ENCODE measurements at places on chromosomes 3 and 15.

DNA sequence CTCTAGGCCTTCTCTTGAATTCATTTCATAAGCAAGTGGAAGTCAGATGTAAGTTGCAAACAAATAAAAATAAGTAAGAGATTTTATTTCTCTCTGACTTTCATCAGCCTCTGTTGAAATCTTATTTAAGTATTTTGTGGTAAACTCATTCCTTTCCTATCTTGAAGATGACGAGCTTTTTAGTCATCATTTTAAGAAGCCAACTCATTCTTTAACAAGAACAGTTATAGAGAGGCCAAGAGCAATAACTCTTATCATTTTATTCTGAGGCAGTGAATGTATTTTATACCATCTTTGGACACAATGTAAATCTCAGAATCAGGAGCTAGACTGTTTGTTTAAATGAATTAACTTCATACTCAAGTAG lies 147.5 kb upstream of the MBNL1 start:
- peak; percentile 11 for DNase-seq

DNA sequence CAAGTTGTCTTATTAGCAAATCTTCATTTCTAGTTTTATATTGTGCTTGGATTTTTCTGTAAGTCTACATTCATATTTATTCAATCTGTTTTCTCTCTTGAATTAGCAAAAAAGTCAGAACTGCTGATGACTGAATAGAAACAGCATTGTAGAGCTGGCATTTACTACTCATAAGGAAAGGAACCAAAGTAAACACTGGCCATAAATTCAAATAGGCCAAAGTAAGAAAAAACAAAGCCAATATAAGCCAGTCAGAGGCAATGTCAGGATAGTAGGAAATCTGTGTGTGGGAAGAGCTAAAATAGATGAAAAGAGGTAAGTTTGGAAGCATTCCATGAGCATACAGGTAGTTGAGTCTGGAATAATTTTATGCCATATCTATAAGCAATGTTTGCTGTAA lies 307.2 kb upstream of the SLITRK3 start:
- DNase-seq, result no peak

GRCh38 chr3:38627956-38628355 lies 21.5 kb downstream of the SCN5A start:
- peak; percentile 9 for DNase-seq

GRCh38 chr15:100175406-100176114 lies 166.2 kb downstream of the ADAMTS17 start:
- DNase-seq, result no peak

GRCh38 chr3:48400824-48401433 lies 28.9 kb downstream of the FBXW12 start:
- peak; percentile 72 for DNase-seq

DNA sequence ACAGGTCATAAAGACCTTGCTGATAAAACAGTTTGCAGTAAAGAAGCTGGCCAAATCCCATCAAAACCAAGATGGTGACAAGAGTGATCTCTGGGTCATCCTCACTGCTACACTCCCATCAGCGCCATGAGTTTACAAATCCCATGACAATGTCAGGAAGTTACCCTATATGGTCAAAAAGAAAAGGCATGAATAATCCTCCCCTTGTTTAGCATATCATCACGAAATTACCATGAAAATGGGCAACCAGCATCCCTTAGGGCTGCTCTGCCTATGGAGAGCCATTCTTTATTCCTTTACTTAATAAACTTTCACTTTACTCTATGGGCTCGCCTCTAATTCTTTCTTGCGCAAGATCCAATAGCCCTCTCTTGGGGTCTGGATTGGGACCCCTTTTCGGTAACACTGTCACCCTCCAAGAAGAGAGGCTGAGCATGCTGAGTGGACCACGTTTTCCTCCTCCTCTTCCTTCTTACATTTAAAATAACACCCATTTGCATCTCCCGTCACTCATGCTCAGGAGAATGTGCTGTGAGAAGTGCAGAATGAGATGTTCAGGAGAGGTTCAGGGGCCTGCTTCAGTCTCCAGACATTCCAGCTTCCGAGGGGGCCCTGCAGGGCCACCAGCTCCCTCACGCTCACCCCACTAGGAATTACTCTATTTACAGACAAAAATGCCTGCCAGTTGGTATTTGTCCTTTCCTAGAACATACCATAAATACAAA lies 47.3 kb downstream of the NSMCE3 start:
- DNase-seq, result no peak

DNA sequence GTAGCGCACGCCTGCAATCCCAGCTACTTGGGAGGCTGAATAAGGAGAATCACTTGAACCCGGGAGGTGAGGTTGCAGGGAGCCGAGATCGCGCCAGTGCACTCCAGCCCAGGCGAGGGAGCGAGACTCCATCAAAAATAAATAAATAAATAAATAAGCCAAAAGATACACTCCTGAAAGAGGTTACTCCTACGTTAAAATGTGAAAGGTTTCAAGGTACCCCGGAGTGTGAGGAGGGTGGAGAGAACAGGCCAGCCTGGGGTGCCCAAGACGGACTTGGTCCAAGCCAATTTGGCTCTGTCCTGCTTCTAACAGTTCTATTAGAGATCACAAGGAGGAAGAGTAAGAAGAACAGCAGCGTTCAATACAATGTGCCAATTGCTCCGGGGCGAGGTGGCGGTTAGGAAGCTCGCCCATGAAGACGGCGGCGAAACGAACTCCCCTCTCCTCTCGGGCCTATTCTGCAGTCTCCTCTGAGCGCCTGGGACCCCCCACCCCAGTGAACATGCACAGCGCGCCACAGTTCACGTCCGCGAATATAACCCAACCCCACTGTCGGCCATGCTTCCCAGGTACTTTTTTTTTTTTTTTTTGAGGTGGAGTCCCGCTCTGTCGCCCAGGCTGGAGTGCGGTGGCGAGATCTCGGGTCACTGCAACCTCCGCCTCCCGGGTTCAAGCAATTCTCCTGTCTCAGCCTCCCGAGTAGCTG lies 942 bp downstream of the ELP6 start:
- DNase-seq, result peak; percentile 20

DNA sequence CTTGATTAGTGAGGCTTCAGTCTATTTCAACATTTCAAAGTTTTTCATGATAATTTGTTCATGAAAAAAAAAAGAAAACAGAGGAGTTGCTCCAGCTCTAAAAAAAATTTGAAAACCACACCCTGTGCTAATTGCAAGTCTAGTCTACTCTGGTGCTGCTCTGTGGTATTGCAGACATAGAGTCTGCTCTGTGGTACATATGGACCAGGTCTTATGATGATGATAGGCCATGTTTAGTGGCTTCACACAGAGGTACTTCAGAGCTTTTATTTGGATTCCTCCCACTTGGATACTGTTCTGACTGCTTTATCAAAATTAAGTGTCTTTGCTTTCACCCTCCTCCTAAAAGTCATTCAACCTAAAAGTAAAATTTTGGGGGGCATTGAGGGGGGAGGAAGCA lies 160.8 kb downstream of the ALCAM start:
- DNase-seq, result no peak

DNA sequence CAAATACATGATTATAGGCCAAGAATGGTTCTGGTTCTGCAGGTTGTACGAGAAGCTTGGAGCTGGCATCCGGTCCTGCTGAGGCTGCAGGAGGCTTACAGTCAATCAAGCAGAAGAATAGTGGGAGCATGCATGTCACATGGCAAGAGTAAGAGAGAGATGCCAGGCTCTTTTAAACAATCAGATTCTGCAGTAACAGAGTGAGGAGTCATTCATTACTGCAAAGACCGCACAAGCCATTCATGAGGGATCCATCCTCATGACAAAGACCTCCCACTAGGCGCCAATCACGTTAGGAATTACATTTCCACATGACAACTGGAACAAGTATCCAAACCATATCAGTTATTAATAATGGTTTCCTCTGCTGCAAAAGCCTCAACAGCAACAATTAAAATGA lies 536.8 kb downstream of the CADM2 start:
- no peak for DNase-seq

- peak; percentile 34 for DNase-seq
Observed at GRCh38 chr3:123028233-123028828, 768 bp upstream of the SEMA5B start.

GRCh38 chr15:40204100-40204499 lies 34.8 kb upstream of the PAK6 start:
- no peak for DNase-seq

GRCh38 chr3:162170581-162170980 lies 674.0 kb downstream of the OTOL1 start:
- DNase-seq, result no peak

- DNase-seq, result no peak
Observed at GRCh38 chr3:16433701-16434151, 79.8 kb downstream of the RFTN1 start.

- no peak for DNase-seq
Observed at GRCh38 chr3:59246719-59247401, 197.0 kb upstream of the CFAP20DC start.

- no peak for DNase-seq
Observed at GRCh38 chr3:188951734-188952133, 220.0 kb upstream of the TPRG1 start.

GRCh38 chr3:160343132-160343531 lies 55.9 kb downstream of the IFT80 start:
- peak; percentile 9 for DNase-seq

- no peak for DNase-seq
Observed at GRCh38 chr15:33649217-33649933, 318.9 kb upstream of the CHRM5 start.

DNA sequence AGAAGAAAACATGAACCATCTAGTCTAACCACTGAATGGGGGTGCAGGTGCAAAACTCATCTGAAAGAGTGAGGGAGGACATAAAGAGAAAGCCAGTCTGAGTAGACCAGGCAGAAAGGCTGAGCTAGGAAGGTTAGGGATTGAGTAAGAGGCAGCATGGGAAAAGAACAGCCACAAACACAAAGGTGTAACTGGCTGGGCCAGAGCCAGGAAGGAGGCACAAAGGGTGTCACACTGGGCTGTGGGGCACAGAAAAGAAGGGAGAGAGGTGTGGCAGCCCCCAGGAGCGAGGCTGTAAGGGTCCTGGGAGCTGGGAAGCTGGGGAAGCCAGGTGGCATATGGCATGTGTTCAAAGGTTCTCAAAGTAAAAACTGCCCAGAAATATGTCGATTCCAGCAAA lies 18.7 kb downstream of the IGSF11 start:
- DNase-seq, result no peak

- no peak for DNase-seq
Observed at GRCh38 chr3:14343338-14344112, 58.9 kb upstream of the SLC6A6 start.

- DNase-seq, result no peak
Observed at GRCh38 chr15:84057714-84058331, 177.8 kb upstream of the GOLGA6L4 start.

DNA sequence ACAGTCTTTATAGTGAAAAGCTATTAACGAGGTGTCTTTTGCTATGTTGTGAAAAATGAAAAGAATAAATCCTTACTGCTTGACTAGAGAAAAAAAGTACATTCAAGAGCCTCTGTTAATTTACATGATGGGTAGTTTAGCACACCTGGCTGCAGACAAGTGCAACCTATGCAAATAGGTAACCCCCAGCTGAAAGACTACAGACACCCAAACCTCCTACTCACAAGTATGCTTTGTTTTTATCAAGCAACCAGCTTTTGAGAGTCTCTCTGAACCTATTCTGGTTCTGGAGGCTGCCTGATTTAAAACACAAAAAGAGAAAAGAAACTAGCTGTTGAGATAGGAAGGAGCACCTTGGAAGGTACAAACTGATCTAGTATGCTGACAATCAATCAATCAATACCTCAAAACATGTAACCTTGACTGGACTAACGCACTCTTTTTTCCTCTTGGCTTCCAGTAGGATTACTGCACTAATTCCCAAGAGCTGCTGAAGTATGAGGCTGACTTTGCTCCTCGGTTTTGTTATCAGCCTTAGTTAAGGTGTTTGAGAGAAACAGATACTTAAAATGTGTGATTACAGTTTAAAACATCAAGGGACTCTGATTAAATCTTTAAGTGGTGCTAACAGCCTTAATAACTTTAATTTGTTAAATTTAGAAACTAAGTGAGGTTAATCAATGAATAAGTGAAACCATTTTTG lies 63.6 kb downstream of the OSBPL10 start:
- no peak for DNase-seq

All from activated CD4-positive, alpha-beta T cell treated with anti-CD3 and anti-CD28 coated beads, Interleukin-2, Interleukin-4, amounts not matched to agents 100 ng/mL and 50 ng/mL, durations not matched to agents 16 hours and 8 hours (primary cell).